ENCODE measurements at places on chromosomes 7 and 10. TPM values are rescaled to one million over a fixed set of nuclear protein-coding genes. Genes with fewer than 3 reads are reported as not detected.

Gene CRTAC1
- total RNA-seq: 1.1 TPM

DNA sequence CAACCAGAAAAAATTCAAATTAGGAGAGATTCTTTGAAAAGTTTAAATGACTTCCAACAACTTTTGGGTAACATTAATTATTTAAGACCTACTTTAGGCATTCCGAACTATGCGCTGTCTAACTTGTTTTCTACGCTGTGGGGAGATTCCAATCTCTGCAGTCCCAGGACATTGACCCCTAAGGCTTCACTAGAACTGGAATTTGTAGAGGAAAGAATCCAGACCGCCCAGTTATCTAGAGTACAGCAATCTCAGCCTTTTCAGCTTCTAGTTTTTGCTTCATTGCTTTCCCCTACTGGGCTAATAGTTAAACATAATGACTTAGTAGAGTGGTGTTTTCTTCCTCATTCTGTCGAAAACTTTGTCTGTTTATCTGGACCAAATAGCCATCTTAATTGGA lies 14.9 kb upstream of the DDC start:
- no peak overlapping the region for H3K27ac ChIP-seq
- H3K27me3 ChIP-seq: peaks cover 11% of the 10 kb centered on the region
- H3K36me3 ChIP-seq: peaks cover 54% of the 10 kb centered on the region
- DNase-seq: no peak
- H3K4me3 ChIP-seq: no peak overlapping the region

- H3K27ac ChIP-seq: peak overlapping the region; percentile 70
- H3K36me3 ChIP-seq: peaks cover 31% of the 10 kb centered on the region
- peaks cover 38% of the 10 kb centered on the region for H3K4me1 ChIP-seq
- H3K4me3 ChIP-seq: peak overlapping the region; percentile 73
- H3K27me3 ChIP-seq: peaks cover 14% of the 10 kb centered on the region
- no peak for DNase-seq
Observed at GRCh38 chr10:45000138-45000751, 478 bp upstream of the ZNF22 start.

Gene FEZF1
- 20.0 TPM for total RNA-seq

GRCh38 chr10:92284112-92284704 lies 6.7 kb downstream of the CPEB3 start:
- no peaks in the 10 kb centered on the region for H3K4me1 ChIP-seq
- H3K27me3 ChIP-seq: no peaks in the 10 kb centered on the region
- DNase-seq: no peak
- H3K4me3 ChIP-seq: no peak overlapping the region
- no peaks in the 10 kb centered on the region for H3K36me3 ChIP-seq
